ENCODE measurements at places on chromosomes 2 and 18.
A peak's percentile ranks its signal among the peaks of the same experiment; 100 is the strongest.

- DNase-seq = no peak
Observed at GRCh38 chr18:75926811-75927210, 499.3 kb upstream of the SMIM21 start.

- DNase-seq = no peak
Observed at GRCh38 chr2:54941248-54941984, 108.8 kb downstream of the RTN4 start.

DNA sequence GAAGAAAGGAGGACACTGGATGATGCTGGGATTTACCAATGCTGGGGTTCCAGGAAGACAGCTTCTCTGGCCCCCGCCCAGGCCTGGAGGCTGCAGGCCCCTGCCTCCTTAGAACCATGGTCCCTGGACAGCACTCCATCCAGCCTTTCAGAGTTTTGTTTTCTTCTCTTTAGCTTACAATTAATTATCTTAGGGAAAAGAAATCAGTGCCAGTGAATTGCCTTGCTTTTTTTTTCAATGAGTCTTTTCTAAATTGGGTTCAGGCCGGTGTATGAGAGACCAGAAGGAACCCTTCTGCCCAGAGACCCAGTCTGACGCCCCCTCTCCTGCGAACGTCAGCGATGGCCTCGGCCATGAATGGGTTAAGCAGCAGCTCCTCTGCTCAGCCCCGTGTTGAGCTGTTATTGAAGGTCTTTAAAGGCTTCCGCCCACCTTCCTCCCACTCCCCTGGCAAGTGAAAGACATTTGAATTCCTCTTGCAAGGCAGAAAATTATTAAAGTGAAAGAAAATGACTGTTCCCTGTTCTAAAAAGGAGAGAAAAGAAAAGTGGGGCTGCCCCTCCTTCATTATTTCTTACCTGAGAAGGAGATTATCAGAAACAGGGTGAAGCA lies 65.7 kb upstream of the CHMP1B start:
- no peak for DNase-seq

DNA sequence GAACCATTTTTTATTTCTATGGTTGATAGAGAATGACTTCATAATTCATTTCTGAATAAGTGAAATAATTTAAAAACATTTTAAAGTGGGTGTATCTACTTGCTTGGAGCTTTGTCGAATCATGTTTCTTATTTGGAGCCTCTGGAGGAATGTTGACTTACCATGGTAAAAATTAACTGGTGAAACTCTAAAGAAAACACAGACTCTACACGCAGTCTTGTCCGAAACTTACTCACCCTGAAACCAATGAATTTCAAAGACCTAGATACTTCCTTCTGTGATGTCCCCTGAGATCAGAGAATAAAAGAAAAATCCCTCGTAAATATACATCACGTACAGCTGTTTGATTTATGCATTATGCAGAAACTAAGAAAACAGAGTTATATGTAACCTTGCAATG lies 665.2 kb upstream of the NRXN1 start:
- DNase-seq = no peak

GRCh38 chr2:51662187-51662586 lies 630.3 kb upstream of the NRXN1 start:
- DNase-seq = no peak

- DNase-seq = no peak
Observed at GRCh38 chr2:12430407-12431133, 286.2 kb upstream of the TRIB2 start.

DNA sequence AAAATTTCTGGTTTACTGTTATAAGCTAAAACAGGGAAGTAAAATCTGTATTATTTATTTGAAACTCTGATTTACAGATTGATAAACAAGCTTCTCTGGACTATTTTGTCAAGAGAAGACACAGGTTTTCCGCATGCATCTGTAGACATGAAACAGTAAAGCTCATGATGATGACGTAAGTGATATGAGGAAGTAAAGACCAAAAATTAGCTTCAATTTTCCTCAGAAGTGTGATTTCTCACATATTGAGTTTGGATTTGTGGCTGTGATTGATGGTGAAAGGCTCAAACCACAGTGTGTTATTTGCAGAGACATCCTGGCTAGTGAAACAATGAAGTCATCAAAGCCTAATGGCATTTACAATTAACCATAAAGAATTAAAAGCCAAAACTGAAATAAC lies 12.6 kb upstream of the LONRF2 start:
- DNase-seq = no peak

DNA sequence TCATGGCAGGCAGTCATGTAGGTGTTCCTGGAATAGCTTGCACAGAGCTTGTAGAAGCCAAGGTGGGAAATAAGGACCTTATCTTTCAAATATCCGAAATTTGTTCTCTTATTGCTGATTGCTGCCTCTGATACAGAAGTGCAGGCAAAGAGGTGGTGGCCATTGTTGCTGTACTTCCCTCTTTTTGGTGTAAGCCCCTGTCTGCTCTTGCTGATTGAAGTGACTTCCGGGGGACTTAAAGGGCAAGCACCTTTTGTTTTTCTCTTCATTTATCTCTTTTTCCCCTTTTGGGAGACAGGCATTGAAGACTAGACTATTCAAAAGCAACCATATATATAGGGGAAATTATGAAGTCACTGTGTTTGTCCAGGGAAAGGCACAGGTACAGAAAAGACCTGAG lies 131.6 kb upstream of the OTX1 start:
- DNase-seq = no peak

GRCh38 chr2:7133521-7133920 lies 216.3 kb downstream of the RNF144A start:
- peak; percentile 50 for DNase-seq

All from glutamatergic neuron (in vitro differentiated cells).